GM23248 (cell line): ENCODE measurements at places on chromosomes 4 and X.

DNA sequence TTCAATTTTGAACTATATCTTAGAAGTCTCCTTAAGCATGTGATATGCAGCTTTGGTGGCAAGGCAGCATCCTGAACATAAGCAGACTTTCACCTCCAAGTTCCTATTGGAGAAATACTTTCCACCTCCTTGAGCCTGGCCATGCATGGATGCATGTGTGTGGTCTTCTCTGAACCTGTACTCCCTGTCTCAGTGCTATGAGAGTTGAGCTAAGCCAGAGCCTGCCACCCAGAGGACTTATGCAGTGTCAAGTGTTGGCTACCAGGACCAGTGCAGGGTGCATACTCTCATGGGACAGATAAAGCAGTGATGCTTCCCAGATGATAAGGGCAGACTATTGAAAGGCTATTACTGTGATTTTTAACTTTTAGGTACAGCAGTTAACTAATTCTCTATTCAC lies 105.6 kb downstream of the TSPAN7 start:
- DNase-seq = no peak

- DNase-seq = no peak
These were observed 27.9 kb downstream of the AMOT start for GRCh38 chrX:112812741-112813140.

GRCh38 chrX:14616836-14617235 lies 87.5 kb downstream of the GLRA2 start:
- DNase-seq = peak; percentile 80

GRCh38 chrX:114580336-114580735 lies 3.5 kb upstream of the HTR2C start:
- no peak for DNase-seq

DNA sequence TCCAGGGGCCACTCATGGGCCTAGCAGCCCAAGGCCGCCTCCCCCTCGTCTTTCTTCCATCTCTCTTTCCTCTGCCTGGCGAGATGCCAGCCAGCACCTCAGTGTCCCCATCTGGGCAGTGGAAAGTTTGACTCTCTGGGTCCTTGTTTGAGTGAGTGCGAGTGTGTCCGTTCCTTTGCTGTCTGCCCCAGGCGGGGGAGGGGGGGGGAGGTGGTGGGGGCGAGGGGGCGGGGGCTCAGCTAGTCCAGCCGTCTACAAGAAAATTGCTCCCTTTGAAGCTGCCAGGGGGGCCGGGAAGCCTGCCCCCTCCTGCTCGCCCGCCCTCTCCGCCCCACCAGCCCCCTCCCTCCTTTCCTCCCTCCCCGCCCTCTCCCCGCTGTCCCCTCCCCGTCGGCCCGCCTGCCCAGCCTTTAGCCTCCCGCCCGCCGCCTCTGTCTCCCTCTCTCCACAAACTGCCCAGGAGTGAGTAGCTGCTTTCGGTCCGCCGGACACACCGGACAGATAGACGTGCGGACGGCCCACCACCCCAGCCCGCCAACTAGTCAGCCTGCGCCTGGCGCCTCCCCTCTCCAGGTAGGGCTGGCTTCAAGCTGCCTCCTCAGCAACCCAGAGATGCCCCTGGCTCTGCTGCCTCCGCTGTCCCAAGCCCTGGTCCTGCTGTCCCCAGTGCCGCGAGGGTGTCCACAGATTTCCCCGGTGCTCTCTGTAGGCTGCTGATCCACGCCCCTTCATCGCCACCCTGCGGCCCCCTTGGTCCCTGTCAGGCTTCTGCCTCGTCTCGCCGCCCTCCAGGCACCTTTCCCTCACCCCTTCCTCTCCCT lies at the start of gene BGN:
BGN (plus strand) TSS at position 440 of the 821 bp plus-strand sequence. CDS start 9,652 bp downstream, outside the sequence.
- DNase-seq = peak; percentile 71

GRCh38 chr4:86432559-86433134 lies 72.8 kb upstream of the MAPK10 start:
- no peak for DNase-seq

- peak; percentile 87 for DNase-seq
These were observed 13.7 kb downstream of the SCD5 start for GRCh38 chr4:82784681-82785610.

DNA sequence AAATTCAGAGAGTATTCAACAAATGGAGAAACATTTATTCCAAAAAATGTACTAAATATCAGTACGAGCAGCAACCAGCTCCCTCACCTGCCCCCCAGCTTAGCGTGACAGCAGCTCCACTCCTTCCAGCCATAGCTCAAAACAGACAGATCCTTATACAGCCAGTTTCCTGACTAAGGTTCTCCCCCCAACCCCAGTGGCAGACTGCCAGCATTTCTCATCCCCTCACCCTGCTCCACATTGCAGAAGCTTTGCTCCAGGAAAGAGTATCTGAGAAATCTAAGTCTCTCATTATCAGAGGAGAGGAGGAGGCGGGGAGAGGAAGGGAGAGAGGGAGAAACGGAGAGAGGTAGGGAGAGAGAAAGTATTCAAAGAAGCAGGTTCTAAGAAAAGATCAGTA lies 53.3 kb upstream of the PASD1 start:
- no peak for DNase-seq

- peak; percentile 5 for DNase-seq
These were observed 20.0 kb downstream of the AMOT start for GRCh38 chrX:112820364-112821268.

DNA sequence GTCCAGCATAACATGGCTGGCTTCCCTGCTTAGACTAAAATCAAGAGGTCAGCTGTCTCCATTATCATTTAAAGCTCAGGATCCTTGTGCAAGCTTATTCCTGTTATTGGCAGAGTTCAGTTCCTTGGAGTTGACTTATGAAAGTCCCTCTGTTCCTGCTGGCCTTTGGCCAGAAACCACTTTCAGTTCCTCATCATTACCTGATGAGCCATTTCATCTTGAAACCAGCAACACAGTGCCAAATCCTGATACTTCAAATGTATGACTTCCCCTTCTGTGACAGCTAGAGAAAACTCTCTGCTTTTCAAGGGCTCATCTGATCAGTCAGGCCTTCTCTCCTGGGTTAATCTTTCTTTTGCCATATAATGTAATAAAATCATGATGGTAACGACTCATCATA lies 110.6 kb upstream of the FSTL5 start:
- DNase-seq = no peak

- DNase-seq = no peak
These were observed 67.2 kb upstream of the C1GALT1C1 start for GRCh38 chrX:120697053-120697452.

- DNase-seq = no peak
These were observed 427.8 kb downstream of the TMA16 start for GRCh38 chr4:163922302-163922701.

DNA sequence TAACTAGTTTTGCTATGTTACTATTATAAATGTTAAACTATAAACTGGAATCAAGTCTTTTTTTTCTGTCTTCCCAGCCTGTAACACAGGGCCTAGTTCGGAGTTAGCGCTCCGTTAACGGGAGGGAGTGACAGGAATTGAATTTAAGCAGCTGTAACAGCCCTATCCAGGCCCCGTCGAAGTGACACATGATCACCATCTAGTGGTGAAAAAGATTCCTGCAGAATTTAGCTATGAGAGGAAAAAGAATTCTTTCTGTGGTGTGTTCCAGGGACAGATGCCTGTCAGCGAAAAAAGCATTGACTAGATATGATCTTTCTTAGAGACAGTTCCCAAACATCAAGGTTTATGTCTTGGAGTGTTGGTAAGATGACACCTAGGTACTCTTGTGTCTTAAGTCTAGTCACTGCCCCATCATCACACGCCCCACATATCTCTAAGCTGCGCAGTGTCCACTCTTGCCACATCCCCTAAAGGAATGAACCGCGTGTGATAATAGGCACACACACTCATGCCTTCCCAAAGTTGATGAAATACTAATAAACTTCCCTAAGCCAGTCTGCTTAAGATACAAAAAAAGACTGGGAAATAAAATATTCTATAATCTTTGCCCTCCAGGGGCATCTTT lies 2.1 kb downstream of the GAB3 start:
- DNase-seq = peak; percentile 61

DNA sequence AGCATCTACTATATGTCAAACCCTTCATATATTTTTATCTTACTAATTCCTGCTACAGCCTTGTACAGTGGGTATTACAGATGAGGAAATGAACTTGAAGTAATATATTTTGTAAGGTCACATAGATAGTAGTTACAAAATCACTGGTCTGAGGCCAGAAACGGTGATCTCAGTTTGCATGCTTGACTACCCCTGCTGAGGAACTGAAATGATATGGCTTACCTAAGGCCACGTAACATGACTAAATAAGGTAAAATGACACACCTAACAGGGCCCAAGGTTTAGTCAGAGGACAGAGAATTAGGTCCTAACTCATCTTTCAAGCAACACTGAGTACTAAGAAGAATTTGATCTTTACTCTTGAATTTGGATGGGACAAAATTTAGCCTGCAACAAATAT lies 1.5 kb upstream of the COMMD8 start:
- no peak for DNase-seq

GRCh38 chr4:72218953-72219352 lies 187.2 kb downstream of the NPFFR2 start:
- peak; percentile 27 for DNase-seq

DNA sequence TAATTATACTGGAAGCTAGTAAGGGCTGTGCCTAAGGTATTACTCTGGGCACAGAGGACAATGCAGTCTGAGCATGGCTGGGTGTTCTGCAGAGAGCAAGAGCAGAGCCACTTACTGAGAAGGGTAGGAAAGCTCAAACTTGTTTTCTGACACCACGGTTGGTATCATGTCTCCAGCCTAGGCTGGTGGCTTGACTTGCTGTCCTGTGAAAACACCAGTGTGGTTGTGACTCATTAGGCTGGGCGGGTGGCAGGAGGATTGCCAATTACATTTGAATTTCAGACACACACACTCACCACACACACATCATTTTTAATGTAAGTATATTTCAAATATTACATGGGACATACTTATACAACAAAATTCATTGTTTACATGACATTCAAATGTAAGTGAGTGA lies 19.7 kb upstream of the MTM1 start:
- peak; percentile 65 for DNase-seq

- no peak for DNase-seq
These were observed 167.3 kb upstream of the VEGFC start for GRCh38 chr4:176959980-176960379.
